ENCODE measurements at places on chromosomes 7 and 10.

DNA sequence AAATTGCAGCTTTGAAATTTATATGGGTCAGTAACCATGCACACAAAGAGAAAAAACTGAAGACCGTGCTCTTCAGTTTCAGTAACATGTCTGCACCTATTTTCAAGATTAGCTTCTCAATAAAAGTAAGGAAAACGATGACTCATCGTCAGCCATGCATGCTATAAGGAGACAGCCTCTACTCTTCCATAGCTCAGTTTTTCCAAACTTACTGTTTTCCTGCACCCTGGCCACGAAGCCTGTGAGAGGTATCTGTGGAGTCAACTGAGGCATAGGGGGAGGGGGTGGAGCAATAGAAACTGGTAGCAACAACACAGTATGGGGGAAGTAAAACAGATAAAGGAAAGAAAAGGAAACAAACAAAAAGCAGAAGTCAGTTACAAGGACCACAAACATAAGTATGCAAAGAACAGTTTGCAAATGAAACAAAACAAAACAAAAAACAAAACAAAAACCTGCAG, 58.0 kb downstream of the PDSS1 start:
- no peak for DNase-seq

DNA sequence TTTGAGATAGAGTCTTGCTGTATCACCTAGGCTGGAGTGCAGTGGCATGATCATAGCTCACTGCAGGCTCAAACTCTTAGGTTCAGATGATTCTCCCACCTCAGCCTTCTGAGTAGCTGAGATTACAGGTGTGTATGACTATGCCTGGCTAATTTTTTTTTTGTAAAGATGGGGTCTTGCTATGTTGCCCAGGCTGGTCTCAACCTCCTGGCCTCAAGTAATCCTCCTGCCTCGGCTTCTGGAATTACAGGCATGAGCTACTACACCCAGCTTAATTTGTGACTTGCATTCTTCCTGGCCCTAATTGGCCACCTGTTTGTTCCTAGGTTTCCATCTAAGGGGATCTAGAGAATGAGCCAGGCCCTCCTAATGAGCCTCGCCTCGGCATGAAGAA, 9.3 kb downstream of the ARHGAP22 start:
- DNase-seq: no peak

DNA sequence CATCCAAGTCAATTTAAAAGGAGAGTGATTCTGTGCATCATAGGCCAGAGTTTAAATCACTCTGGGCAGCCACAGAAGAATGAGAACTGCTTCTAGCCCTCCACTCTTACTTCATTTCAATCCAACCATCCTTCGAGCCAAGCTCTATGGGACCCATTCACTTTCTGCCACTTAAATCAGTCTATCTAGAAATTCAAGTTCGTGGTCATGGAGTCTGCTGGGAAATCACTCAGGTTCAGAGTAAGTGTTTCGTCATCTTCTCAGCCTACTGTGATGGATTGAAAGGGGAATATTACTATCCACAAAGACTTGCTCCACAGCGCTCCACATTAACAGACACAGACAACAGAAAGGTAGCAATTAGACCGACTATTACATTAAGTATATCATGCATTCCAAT, 4.6 kb downstream of the DCLRE1C start:
- DNase-seq: no peak

GRCh38 chr10:33419311-33419710, 84.8 kb upstream of the NRP1 start:
- DNase-seq: no peak

DNA sequence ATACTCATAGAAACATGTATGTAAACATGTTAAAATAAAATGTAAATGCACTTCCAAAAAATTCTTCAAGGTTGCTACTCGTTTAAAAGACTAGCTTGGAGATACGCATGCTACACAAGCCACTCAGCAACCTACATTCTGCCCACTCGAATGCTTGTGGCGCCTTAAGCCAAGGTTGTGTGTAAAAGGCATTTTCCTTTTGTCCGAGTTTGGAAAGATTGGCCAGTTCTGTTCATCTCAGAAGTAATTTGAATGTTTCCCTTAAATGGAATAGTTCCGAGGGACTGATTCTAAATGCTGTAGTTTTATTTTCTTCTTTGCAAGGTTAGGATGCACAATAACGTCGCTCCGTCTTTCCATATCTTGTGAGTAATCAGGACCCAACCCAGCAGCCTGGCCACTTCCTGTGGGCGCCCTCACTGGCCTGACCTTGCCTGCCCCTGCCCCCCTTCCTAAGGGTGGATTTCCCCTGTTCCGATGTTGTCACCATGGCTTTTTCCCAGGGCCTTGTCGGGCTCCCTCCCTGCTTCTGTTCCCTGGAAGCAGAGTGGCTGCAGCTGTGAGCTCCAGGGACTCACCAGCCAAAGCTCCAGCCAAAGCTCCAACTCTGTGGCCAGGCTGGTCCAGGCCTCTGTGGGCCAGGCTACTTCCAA, 70.6 kb downstream of the PTPRE start:
- DNase-seq: no peak

GRCh38 chr7:9030976-9031375, 597.6 kb downstream of the NXPH1 start:
- DNase-seq: no peak

GRCh38 chr7:155166673-155167370, 96.7 kb downstream of the HTR5A start:
- DNase-seq: no peak

DNA sequence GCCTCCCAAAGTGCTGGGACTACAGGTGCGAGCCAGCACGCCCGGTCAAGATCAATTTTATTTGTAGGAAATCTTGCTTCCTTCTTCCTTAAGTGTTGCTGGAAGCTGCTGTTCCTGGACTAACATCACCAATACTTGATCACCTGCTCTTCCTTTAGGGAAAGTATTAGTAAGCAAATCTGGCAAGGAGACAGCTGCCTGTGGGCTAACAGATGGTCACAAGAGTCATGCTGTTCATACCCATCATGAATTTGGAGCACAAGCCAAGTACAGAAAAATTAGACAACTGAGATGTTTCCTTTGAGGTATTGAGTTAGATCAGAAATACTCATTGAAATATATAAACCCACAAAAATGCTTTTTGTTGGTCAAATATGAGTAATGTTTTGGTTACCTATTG, 27.9 kb downstream of the BAIAP2L1 start:
- no peak for DNase-seq

DNA sequence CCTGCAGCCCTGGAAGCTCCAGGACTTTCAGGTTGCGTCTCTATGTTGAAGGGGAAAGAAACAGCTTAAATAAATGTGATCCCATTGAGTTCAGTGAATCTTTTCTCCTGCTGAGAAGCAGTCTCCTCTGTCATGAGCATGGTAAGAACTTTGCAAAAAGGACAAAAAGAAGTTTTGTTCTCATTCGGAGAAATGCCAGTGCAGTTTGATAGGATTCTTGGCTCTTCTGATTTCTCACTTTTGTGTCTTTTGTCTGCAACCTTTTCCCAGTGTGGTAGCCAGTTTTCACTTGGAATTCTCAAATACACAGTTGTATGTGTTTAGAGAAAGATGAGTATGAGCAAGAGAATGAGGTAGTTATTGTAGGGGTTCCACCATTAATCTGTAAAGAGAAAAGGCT, 64.3 kb downstream of the AP3M1 start:
- no peak for DNase-seq

Measured in stimulated activated CD8-positive, alpha-beta memory T cell treated with anti-CD3 and anti-CD28 coated beads, Interleukin-4, amount 100 ng/mL, for 1 hour (primary cell).